Nephron progenitor cell (in vitro differentiated cells): ENCODE measurements at places on chromosomes 5 and 9.

GRCh38 chr5:143957455-143957854 is 145.5 kb downstream of the HMHB1 start:
- DNase-seq, result no peak

DNA sequence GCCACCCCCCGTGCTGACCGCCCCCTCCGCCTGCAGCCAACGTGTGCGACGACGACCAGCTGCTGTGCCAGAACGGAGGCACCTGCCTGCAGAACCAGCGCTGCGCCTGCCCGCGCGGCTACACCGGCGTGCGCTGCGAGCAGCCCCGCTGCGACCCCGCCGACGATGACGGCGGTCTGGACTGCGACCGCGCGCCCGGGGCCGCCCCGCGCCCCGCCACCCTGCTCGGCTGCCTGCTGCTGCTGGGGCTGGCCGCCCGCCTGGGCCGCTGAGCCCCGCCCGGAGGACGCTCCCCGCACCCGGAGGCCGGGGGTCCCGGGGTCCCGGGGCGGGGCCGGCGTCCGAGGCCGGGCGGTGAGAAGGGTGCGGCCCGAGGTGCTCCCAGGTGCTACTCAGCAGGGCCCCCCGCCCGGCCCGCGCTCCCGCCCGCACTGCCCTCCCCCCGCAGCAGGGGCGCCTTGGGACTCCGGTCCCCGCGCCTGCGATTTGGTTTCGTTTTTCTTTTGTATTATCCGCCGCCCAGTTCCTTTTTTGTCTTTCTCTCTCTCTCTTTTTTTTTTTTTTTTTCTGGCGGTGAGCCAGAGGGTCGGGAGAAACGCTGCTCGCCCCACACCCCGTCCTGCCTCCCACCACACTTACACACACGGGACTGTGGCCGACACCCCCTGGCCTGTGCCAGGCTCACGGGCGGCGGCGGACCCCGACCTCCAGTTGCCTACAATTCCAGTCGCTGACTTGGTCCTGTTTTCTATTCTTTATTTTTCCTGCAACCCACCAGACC is 80.2 kb downstream of the NTNG2 start:
- peak; percentile 54 for DNase-seq

- no peak for DNase-seq
Measured at GRCh38 chr5:97547999-97548738, 365.1 kb upstream of the RIOK2 start.

DNA sequence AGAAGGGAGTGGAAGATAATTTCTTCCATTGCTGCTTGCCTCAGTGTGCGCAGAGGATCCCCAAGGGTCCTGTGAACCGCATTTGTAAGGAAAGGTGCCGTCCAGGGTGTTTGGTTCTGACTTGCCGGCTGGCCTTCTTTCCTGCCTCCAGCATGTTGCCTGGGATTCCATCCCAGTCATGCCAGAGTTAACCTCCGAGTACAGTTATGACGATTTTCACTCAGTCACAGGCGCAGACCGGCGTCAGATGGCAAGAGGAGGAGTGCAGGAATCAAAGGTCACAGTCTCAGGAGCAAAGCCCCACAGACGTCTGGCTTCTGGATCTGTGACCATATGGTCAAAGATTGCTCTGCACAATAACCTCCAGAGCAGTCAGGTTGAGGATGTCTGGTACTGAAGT is 5.9 kb upstream of the GADD45G start:
- no peak for DNase-seq

DNA sequence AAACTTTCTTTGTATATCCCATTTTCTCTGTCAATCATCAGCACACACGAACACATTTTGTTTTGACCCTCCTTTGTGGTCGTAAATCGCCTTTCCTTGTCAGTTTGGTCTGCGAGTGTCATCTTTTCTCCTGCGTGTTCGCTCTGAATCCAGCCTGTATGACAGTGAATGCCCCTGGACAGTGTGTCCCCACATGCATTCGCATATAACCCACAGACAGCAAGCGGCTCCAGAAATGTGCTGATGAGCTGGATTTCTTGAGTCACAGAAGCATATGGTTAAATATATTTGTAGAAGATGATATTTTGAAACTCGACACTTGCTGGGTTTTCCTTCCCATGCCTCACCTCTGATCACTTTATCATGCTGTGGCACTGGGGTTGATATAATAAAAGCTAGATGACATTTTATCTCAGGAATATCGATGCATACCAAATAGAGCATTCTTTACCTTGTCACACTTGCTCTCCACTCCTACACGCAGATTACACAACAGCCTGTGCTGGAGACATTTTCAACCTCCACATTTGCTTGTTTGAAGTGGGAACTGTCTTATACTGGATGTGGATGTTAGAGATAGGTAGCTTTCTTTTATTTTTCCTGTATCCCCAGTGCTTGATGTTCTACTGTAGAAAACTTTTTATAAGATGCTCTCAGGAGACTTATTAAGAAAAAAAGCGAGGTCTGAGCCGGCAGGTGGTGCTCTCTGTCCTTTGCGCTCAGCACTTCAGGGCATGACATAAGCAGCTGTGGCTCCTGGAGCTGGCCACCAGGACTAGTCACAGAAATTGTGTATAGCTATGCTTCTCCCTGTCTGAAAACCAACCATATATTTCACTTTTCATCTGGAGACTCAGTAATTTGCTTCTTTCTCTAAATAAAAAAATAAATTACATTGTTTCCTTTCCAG is 215.1 kb downstream of the SH3GL2 start:
- peak; percentile 9 for DNase-seq

DNA sequence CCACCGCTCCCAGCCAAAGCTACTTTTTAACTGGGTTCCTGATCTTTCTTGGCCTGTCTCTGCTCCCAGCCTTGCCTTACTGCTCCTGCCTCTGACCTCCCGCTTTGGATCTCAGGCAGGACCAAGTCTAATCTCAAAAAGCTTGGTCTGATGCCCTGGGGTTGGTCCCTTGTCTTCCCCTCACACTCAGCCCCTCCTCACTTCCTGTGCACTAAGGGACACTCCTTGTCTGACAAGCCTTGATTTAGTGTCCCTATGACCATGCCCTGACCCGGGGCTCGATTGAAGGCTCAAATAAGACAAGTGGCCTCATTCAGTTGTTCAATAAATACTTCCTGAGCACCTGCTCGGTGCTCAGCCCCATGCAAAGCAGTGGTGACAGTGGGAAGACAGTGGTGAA is 3.7 kb upstream of the GTF3C5 start:
- DNase-seq, result no peak

GRCh38 chr5:174457141-174457678 is 267.2 kb upstream of the MSX2 start:
- no peak for DNase-seq

- no peak for DNase-seq
Measured at GRCh38 chr5:74810915-74811314, 43.9 kb downstream of the NSA2 start.

DNA sequence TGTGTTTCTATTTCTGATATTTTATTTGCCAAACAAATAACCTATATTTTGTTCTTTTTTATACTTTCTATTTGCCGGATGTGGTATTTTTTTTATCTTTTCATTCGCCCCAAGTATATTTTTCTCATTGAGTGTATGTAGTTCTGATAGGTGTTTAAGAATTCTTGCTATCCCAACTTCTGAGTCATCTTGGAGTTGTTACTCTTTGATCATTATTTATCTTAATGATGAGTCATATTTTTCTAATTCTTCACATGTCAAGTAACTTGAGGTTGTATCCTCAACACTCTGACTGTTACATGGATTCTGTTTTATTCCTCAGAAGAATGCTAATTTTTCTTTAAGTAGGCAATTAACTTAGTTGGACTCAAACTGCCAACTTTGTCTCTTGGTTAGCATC is 498.1 kb downstream of the TLE1 start:
- no peak for DNase-seq

DNA sequence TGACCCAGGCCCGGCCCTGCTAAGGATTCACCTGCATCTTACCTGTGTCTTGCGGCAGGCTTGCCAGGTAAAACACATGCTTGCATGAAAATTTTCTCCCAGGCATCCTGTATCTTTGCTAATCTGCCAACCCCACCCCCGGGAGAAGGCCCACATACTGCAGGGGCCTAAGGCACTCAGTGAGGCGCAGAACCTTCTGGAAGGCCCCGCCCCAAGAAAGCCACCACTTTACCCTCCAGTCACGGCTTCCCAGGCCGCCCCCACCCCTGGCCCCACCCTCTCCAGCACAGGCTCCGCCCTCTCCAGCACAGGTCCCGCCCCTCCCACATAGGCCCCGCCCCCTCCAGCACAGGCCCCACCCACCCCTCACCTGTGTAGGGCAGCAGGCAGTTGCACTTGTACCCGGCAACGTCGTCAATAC is 29.8 kb upstream of the SEC16A start:
- no peak for DNase-seq

GRCh38 chr5:50751064-50751657 is 84.7 kb downstream of the PARP8 start:
- DNase-seq, result peak; percentile 17

DNA sequence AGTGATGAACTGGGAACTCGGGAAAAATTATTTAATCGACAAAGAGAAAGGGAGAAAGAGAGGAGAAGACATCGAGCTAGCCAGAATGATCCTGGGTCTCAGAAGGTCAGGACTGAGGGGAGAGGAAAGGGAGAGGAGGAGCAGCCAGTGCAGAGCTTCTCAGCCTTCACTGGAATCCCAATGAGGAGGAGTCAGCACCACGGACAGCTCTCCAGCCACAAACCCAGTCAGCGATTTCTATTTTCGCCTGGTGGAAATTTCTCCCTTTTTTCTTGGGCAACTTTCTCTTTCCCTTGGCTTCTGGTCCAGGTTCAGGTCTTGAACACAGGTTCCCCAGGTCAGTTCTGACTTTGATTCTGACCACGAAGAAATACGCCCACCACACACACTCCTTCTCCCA is 1.6 kb upstream of the BRINP1 start:
- peak; percentile 92 for DNase-seq

DNA sequence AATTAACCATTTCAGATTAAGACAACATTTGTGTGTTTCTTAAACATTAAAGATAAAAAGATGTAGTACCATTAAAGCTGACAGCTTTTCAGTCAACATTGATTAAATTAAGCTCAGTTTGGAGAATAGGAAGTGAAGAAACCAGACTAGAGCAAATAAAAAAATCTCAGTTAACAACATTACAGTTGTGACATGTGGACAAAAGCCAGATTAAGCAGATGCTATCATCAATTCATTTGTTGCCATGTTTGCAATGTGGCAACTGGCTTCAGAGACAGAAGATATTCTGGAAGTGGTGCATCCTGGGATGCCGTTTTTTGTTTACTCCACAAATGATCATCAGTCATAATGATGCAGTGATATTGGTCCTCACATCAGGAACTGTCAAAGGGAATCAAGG is 70.3 kb upstream of the CNTLN start:
- DNase-seq, result no peak

GRCh38 chr9:33289496-33289895 is 820 bp upstream of the NFX1 start:
- peak; percentile 13 for DNase-seq

DNA sequence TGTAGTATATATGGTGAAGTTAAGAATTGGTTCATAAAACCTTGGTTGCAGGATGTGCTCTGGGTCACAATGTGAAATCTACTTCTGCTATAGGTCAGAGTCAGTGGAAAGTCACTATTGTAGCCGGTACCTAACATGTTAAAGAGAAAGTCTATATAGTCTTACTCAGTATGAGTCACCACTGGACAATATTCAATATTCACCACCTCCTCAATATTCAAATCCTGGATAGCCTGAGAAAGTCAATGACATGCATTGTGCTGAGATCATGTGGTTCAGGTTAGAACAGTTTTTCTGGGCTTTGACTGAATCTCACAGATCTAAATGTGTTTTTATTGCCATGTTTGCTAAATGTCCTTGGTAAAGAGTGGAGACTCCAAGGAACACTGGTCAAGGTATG is 108.8 kb downstream of the HMHB1 start:
- DNase-seq, result no peak

DNA sequence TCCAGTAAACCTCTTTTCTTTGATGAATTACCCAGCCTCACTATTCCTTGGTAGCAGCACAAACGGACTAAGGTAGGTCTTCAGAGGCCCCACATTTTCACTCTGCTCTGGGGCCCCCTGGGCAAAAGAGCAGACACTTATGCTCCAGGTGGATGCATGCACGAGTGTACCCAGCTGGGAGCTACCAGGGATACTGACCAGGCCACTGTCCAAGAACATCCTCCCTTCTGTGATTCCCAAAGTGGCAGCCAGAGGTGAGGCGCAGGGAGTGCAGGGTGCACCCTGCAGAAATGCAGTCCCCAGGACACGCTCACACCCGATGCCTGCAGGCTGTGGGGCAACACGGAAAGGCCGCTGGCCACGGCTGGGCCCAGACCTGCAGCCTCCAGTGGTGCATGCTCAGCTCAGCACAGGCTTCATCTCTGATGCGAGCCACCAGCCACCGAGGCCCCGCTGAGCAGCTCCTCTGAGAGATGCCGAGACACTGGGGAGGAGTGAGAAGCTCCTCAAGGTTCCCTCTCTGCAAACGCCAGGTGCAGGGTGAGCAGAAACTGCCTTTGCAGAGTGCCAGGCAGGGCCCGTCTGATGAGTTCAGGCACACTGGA is 48.1 kb upstream of the OLFM1 start:
- no peak for DNase-seq

DNA sequence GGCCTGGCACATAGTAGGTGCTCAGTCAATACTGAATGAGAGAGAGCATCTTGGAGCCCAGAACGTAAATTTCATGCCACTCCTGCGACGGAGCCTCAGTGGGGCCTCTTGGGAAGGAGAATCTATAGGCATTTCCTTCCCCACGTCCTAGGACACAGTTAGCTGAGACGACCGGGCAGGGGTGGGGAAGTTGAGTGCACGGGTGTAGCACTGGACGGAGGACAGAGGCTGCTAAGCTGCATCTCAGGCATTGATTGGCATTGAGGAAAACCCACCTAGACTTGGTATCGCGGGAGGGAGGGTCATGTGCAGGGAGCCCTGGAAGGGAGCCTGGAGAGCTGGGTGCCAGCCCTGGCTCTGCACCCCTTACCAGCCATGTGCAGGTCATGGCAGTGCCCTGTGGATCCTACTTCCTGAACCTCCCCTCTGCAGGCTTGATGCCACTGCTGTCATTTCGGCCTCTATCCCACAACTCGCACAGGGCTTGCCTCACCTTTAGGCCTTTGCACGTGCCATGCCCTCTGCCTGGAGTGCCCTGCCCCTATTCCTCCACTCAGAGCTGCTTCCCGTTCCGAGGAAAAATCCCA is 25.6 kb downstream of the NEK6 start:
- no peak for DNase-seq

DNA sequence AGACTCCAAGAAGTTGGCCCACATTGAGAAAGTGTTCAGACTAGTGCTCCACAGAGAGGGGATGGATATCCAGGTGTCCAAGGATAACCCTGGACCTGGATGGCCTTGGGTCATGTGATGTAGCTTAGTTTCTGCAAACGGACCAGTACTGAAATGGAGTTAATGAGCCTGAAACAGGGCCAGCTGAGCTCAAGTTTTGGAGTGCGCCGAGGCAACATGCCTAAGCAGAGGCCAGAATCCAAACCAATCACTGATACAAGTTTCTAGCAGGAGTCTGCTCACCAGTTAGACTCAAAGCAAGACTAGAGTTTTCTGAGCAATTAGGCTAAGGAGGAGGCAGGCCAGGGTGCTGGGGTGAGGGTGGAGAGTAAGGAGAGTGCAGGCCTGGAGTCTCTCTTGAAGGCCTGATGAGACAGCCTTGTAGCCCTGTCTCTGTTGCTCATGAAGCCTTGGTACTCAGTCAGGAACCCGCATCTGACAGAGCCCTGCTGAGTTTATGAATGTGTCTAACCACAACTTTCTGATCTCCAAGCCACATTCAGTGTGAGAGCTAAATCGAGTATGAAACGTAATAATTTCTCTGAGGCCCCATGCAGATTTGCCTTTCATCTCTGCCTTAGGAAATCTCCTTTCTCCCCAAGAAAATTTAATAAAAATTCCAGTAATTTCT is 68.9 kb upstream of the EQTN start:
- no peak for DNase-seq
